Transverse colon (tissue), 4 donors: ENCODE measurements at places on chromosomes 11 and 22. TPM values are rescaled to one million over a fixed set of nuclear protein-coding genes. Genes with fewer than 3 reads are reported as not detected.

DNA sequence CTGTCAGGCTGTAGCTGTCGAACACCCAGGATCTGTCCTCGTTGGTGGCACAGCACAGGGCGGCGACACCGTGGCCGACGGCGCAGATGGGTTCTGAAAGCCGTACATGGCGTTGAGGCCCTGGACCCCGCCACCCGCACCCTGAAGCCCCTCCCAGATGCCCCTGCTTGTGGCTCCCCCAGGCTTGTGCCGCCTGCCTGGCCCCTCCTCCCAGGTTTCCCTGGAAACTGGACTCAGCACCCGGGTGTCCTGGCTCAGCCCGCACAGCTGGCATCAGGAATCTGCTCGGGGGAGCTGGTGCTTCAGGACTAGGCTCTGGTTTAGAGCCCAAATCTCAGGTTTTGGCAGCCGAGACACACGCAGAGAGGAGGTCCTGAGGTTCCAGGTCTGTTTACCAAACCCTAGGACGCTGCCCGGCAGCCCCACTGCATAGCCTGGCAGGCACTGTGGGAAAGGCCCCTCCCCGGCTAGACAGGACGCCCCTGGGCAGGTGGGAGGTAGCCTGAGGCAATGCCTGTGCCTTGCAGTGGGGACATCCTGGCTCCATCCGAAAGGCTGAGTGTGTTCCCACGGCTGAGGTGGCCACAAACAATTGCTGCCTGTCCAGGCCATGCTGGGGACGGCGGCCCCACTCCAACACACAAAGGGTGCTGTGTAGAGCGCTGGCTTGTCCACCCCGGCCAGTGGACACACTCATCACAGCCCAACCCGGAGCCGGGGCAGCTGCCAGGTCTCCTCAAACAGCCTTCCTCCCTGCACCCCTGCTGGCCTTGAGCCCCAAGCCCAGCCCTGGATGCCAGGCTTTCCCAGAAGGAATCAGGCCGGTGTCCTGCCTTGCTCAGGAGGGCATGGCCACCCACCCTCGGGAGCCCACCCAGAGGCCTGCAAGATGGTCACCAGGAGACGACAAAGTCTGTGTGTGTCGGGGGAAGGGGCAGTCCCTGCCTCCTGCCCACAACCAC lies 4.6 kb downstream of the GATD1 start:
- H3K27ac ChIP-seq = no peak overlapping the region
- H3K36me3 ChIP-seq = peaks cover 16% of the 10 kb centered on the region
- peaks cover 15% of the 10 kb centered on the region for H3K4me1 ChIP-seq
- DNase-seq = no peak
- H3K27me3 ChIP-seq = no peaks in the 10 kb centered on the region
- H3K4me3 ChIP-seq = no peak overlapping the region

DNA sequence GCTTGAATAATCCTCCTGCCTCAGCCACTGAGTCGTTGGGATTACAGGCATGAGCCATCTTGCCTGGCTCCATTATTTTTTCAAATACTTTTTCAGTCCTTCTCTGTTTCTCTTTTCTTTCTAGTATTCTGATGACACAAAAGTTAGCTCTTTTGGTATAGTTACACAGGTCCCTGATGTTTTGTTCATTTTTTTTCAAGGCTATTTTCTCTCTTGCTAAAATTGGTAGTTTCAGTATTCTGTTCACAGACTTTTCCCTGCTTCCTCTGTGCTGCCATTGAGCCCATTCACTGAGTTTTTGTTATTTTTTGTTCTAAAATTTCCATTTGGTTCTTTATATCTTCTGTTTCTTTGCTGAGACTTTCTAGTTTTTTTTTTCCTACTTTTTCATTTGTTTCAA lies 166.5 kb downstream of the UVRAG start:
- H3K4me3 ChIP-seq = no peak overlapping the region
- H3K27me3 ChIP-seq = no peaks in the 10 kb centered on the region
- H3K36me3 ChIP-seq = peaks cover 4% of the 10 kb centered on the region

- no peak for DNase-seq
- no peaks in the 10 kb centered on the region for H3K27me3 ChIP-seq
- no peaks in the 10 kb centered on the region for H3K36me3 ChIP-seq
- H3K27ac ChIP-seq = no peak overlapping the region
Observed at GRCh38 chr11:34427186-34427805, 11.4 kb upstream of the CAT start.

Gene KCNC1
- 0.14 TPM for total RNA-seq

DNA sequence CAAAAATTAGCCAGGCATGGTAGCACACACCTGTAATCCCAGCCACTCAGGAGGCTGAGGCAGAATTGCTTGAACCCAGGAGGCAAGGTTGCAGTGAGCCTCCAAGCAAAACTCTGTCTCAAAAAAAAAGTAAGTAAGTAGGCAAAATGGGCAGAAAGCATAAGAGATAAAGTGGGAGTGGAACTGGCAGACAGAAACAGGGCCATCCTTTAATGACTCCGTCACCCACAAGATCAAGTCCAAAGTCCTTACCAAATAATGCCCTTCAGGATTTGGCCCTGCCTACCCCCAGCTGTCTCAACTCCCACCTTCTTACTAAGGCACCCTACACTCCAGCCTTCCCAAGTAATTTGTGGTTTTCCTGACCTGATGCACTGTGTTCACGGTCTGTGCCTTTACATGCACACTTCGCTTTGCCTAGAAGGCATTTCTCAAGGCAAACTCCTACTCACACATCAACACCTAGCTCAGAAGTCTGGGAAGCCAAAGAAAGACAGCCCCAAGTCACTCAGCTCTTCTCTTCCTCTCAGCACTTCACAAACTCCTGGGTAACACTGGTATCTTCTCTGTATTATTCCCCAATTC lies 6.1 kb downstream of the MAPK1 start:
- H3K27me3 ChIP-seq = no peaks in the 10 kb centered on the region
- no peak for DNase-seq
- H3K36me3 ChIP-seq = no peaks in the 10 kb centered on the region
- no peak overlapping the region for H3K27ac ChIP-seq

- H3K27ac ChIP-seq = no peak overlapping the region
- no peaks in the 10 kb centered on the region for H3K36me3 ChIP-seq
- no peaks in the 10 kb centered on the region for H3K27me3 ChIP-seq
- no peak overlapping the region for H3K4me3 ChIP-seq
- H3K4me1 ChIP-seq = peaks cover under 1% of the 10 kb centered on the region
Observed at GRCh38 chr22:17876306-17876831, 102.1 kb upstream of the BID start.

GRCh38 chr11:59794417-59794816 lies 16.2 kb downstream of the MRPL16 start:
- H3K27ac ChIP-seq = no peak overlapping the region
- H3K4me1 ChIP-seq = no peaks in the 10 kb centered on the region

DNA sequence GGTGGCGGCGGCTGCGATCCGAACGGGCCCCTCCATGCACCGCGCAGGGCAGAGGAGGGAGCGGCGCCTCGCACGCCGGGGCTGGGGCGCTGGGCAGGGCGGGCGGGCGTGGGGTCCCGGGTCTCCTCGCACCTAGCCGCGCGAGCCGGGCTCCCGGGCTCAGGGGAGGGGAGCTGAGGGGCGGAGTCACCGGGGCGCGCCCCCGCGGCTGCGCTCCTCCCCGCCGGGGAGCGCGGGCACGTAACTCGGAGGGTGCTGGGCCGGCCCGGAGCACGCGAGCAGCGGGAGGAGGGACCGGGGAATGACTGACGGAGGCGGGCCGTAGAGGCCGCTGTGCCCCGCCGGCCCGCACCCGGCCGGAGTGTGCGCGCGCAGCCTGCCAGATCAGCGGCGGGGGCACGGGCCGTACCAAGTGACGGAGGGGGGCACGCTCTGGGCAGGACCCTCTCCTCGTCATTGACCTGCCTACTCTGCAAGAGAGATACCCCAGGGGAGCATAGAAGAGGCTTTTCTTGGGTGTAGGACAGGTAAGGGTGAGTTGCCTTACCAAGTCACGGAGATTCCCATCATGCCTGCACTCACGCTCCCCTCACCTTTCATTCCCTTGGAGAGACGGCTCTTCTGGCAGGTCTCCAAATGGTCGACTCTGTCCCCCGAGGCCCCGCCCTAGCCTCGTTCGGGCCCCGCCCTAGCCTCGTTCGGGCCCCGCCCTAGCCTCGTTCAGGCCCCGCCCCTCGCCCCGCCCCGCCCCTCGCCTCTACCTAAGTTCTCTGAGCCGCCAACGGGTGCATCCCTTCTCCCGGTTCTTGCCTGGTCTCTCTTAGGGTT lies at the start of gene CDON:
TSS of gene CDON (minus strand) at position 188 of the 828 bp plus-strand sequence. CDS start 39,390 bp downstream, outside the sequence.
- peak within 1 kb of the TSS; percentile 78 for H3K4me3 ChIP-seq
- H3K27ac ChIP-seq = peak within 1 kb of the TSS; percentile 83
- peaks cover 12% of the 10 kb centered on the region for H3K27me3 ChIP-seq
- no peaks in the 10 kb centered on the region for H3K36me3 ChIP-seq
- peak; percentile 93 for DNase-seq

DNA sequence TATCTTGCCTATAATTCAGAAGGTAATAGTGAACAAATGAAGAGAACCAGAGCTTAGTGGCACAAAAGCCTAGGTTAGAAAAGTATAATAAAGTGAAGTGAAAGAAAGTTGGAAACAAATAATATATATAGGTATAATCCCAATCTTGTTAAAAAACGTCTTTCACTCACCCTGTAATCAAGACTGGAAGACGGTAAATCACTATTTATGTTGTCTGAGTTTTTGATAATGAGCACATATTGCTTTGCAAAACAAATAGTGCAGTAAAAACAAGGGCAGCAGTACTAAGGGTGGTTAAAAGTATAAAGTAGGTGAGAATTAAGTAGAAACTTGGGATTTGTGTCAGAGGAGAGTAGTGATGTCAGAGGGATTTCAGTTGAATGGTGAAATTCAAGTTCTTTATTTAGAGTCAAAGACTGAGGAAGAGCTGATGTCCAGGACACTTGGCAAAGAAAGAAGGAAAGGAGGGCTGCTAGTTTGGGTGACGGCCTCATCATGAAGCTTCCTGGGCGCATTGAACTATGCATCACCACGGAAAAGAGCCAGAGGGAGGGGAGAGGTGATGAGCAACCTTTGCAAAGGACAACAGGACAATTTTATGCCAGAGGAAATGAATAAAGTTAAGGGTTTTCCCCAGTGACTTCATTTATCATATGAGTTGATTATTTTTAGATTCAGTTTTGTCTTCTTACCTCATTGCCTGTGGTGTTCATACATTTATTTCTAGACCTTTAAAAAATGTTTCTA lies 11.4 kb downstream of the NCAM1 start:
- no peak overlapping the region for H3K27ac ChIP-seq
- no peaks in the 10 kb centered on the region for H3K36me3 ChIP-seq
- H3K4me3 ChIP-seq = no peak overlapping the region
- DNase-seq = no peak

Gene CDC42BPG
- 50.5 TPM for total RNA-seq

Gene MMP27
- total RNA-seq = 0.27 TPM

DNA sequence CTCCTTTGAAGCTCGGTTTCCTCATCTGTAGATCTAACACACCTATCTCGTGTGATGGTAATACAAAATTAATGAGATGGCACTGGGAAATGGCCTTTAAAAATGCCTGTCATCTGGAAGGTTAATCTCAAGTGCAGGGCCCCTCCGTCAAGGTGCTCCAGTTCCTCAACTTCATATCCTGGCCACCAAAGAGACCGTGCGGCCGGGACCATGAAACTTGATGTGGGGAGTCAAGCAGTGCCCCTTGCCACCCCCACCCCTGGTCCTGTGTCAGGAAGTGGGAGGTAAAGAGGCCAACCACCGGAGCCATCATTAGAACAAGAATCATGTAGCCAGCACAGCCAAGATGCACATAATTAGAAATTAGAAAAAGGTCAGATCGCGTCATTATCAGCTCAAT lies 108.2 kb downstream of the FEZ1 start:
- H3K27ac ChIP-seq = no peak overlapping the region

GRCh38 chr11:73236205-73236765 lies 18.2 kb downstream of the P2RY2 start:
- DNase-seq = no peak
- no peaks in the 10 kb centered on the region for H3K4me1 ChIP-seq
- no peak overlapping the region for H3K27ac ChIP-seq
- H3K4me3 ChIP-seq = no peak overlapping the region

Gene OR5AK2
- total RNA-seq = not detected

GRCh38 chr11:44615913-44616791 lies 50.7 kb downstream of the CD82 start:
- no peak for DNase-seq
- H3K36me3 ChIP-seq = no peaks in the 10 kb centered on the region
- no peak overlapping the region for H3K4me3 ChIP-seq
- no peaks in the 10 kb centered on the region for H3K4me1 ChIP-seq
- no peaks in the 10 kb centered on the region for H3K27me3 ChIP-seq
- H3K27ac ChIP-seq = no peak overlapping the region

Gene LMO1
- total RNA-seq = not detected

DNA sequence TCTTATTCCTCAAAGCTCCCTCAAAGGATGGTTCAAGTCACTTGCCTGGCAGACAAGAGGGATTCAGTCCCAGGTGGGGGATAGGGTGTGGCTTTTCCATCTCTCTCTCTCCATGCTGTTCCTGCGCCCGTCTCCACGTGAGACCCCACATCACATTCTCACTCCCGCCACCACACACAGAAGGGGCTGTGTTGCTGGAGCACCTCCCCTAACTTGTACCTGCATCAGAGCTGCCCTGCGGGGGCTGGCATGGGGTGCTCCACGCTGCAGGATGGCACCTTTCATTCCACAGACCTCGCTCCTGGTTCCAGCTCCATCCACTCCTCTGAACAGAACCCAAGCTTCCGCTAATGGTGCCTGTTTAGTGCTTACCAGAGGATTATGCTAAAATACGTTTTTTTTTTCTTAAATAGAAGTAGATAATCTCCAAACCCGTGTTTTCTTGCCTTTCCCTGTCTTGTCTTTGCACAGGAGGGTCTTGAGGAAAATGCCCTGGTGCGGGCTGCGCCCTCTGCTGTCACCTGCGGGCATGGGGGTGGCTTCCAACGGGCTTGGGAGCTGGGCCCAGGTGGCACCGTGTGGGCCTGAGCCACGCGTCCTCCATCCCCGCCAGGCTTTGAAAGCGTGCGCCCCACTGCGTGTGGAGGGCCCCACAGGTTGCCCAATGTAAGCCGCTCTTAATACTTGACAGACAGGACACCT lies 985.6 kb downstream of the BRD1 start:
- H3K4me1 ChIP-seq = no peaks in the 10 kb centered on the region
- no peak overlapping the region for H3K4me3 ChIP-seq
- H3K36me3 ChIP-seq = no peaks in the 10 kb centered on the region
- DNase-seq = no peak

DNA sequence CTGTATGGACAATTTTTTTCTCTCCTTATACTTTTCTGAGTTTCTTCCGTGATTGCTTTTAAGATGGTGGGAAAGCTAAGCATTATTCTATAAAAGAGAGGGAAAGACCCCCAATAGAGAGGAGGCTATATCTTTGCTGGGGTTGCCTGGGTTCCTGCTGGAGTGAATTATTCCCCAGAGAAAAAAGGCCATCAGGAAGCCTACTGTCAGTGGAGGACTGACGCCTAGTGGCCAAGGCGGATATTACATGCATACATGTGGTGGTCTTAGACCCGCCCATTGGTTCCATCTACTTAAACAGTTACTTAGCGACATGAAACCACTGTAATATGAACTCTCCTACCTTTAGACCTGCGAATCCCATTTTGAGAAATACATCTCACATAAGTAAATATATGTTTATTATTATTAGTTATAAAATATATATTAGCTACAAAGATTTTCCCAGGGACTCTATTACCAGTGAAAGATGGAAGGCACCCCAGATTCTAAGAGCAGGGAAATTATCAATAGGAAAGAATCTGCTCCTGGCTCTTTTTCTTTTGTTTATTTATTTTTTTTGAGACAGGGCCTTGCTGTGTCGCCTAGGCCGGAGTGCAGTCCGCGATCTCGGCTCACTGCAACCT lies 15.7 kb upstream of the PGA3 start:
- H3K4me3 ChIP-seq = no peak overlapping the region
- peak; percentile 77 for DNase-seq
- H3K36me3 ChIP-seq = no peaks in the 10 kb centered on the region
- peaks cover 3% of the 10 kb centered on the region for H3K27me3 ChIP-seq

Gene OR52I2
- not detected for total RNA-seq

Gene KRTAP5-8
- total RNA-seq = 0.48 TPM

Gene FAM180B
- not detected for total RNA-seq
